ENCODE measurements at places on chromosomes 5 and 9.

DNA sequence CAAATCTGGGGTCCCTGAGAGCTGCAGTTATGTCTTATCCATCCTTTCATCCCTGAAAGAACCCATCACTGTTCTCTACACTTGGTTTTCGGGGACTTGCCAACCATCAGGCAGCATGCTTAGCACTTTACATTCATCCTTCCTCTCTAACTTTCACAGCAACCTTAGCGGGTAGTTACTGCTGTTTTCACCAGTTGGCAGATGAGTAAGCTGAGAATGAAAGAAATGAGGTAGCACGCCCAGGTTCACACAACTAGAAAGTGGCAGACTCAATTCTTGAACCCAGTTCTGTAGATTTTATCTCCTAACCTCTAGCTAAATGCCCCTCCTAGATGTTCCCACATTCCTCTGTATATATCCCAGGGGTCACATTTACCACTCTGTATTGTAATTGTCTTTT lies 342.0 kb upstream of the WWC1 start:
- no peak for DNase-seq

DNA sequence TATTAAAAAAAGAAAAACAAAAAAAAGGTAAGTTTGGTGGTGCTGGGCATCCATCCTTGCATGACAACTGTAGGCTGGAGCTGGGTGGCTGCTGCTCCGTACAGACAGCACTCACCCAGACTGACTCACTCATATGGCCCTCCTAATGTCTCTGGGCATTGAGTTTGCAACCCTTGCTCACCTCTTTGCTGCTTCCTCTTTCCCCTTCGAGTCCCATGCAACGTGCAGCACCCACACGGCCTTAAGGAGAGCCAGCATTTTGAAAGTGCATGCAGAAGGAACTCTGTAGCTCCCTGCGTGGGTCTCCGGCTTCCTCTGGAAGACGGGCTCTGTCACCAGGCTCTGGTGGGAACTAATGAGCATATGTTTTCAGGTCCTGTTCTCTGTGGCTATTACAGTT lies 60.5 kb upstream of the ENTREP1 start:
- DNase-seq = no peak

GRCh38 chr5:56449071-56449640 lies 216.0 kb upstream of the ANKRD55 start:
- DNase-seq = no peak

- no peak for DNase-seq
These were observed 13.9 kb downstream of the NINJ1 start for GRCh38 chr9:93119953-93120845.

DNA sequence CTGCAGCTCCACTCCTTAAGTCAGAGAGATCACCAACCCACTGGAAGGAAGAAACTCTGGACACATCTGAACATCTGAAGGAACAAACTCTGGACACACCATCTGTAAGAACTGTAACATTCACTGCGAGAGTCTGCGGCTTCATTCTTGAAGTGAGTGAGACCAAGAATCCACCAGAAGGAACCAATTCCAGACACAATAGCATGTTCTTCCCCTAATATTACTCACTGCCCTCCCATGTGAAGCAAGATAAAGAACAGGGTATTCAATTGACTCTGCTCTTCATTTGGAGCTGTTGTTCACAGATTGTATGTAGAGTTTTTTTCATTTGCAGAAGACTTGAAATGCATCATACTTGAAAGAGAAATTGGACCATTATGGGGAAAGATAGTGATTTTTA lies 10.8 kb downstream of the SAXO1 start:
- no peak for DNase-seq

GRCh38 chr5:95624368-95624767 lies 4.5 kb downstream of the GPR150 start:
- DNase-seq = no peak

- no peak for DNase-seq
These were observed 32.8 kb upstream of the CCNG1 start for GRCh38 chr5:163404364-163405173.

All from stimulated activated CD4-positive, alpha-beta T cell treated with anti-CD3 and anti-CD28 coated beads, Interleukin-12 subunit alpha, Interleukin-12 subunit beta, amount 100 ng/mL, for 48 hours (primary cell).